Psoas muscle (tissue), 8 donors: ENCODE measurements at places on chromosomes 12 and 14. TPM values are rescaled to one million over a fixed set of nuclear protein-coding genes. Genes with fewer than 3 reads are reported as not detected.

DNA sequence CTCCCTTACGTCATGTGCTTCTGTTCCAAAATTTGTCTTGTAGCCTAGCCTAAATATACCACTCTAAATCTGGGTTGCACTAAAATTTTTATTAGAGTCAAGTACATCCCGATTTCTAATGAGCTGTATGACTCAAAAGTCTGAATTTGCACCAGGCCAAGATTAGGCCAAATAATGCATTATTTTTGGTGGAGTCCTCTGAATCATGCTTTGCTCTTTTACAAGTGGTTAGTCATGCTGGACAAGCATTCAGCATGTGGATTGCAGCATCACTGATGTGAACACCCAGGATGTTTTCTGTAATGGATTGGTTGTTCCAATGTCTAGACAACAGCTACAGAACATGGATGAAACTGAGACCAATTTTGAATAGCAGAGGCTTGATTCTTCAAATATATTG lies 23.7 kb downstream of the HEBP1 start:
- no peak for DNase-seq

KRT82 gene
- not detected for total RNA-seq

IAPP gene
- not detected for total RNA-seq

DNA sequence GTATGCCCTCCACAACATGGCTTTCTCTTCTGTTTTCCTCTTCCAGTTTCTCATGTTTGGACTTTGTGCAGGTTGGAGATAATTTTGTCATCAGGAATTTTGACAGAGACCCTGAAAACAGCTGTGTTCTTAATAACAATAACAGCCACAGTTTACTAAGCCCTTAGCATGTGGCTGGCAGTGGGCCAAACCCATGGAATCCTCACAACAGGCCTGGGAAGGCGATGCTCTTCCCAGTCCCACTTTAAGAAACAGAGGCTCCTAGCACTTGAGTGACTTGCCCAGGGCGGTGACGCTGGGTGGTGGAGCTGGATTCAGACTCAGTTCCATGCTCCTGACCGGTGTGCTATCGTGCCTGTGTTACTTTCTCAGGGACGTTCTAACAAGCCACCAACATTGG lies 20.1 kb upstream of the PLEKHG3 start:
- DNase-seq, result peak; percentile 24

SLC4A8 gene
- total RNA-seq, result 0.91 TPM

RNF212B gene
- not detected for total RNA-seq

GRCh38 chr12:48132826-48133225 lies 13.7 kb downstream of the PFKM start:
- DNase-seq, result no peak

DNA sequence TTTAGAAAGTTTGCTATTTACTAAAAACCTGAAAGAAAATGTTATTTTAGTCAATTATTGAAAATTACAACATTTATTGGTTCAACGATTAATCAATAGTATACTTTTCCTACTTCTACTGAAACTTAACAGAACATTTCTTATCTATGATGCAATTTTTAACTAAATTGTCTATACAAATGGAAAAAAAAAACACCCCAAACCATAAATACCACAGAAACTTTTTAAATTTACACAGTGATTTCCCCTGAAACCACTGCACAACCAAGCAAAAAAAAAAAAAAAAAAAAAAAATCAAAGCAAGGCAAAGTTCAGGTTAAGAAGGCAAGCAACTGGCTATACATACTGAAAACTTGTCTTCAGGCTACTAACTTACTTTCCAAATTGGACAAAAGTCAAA lies 71.9 kb upstream of the POC1B start:
- no peak for DNase-seq

KCNJ8 gene
- 10.7 TPM for total RNA-seq

CCDC175 gene
- total RNA-seq, result not detected

COX8C gene
- total RNA-seq, result not detected

DNA sequence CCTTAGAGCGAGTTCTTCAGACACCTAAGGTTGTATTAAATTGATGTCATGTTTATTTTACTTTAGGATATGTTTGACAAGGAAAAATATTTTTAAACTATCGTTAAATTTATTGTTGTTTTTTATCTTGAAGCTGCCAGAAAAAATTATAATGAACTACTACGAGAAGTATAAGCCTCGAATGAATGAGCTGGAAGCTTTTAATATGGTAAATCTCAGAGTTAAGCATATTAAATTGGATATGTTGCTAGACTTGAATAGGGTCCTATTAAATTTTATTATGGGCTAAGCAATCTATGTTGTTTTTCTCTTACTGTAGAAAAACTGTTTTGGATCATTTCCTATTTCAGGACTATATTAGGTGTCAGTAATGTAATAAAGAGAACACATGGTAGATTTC lies 118.2 kb downstream of the METTL25 start:
- no peak for DNase-seq

GRCh38 chr12:12319451-12320183 lies 30.4 kb downstream of the MANSC1 start:
- no peak for DNase-seq

- no peak for DNase-seq
These were observed 38.2 kb downstream of the CACNA2D4 start for GRCh38 chr12:1880153-1880845.

DNA sequence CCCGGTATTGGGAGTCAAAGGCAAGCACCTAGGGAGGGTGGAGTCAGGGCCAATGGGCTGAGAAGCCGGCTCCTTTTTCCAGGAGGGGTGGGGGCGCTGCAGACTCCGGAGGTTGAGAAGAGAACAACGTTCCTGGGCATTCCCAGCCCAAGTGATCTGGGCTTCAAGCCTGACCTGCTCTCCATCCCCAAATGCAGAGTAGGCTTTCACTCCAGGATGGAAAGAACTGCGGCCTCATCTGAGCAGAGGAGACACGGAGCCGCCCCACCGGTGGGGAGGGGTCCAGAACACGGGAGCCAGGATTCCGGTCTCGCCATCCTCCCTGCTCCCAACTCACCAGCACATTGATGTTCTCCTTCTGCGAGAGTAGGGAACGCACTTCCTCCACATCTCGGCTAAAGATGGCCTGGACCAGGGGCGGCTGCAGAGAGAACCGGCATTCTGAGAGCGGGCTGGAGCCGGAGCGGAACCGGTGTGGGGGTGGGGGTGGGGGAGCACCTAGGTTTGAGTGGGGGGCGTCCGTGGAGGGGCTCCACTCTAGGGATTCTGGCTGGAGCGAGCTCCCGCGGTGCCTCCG lies 605 bp downstream of the ANKRD52 start:
- no peak for DNase-seq

NEMF gene
- total RNA-seq, result 54.1 TPM

- DNase-seq, result no peak
These were observed 2.1 kb downstream of the WNK1 start for GRCh38 chr12:754473-754820.

DNA sequence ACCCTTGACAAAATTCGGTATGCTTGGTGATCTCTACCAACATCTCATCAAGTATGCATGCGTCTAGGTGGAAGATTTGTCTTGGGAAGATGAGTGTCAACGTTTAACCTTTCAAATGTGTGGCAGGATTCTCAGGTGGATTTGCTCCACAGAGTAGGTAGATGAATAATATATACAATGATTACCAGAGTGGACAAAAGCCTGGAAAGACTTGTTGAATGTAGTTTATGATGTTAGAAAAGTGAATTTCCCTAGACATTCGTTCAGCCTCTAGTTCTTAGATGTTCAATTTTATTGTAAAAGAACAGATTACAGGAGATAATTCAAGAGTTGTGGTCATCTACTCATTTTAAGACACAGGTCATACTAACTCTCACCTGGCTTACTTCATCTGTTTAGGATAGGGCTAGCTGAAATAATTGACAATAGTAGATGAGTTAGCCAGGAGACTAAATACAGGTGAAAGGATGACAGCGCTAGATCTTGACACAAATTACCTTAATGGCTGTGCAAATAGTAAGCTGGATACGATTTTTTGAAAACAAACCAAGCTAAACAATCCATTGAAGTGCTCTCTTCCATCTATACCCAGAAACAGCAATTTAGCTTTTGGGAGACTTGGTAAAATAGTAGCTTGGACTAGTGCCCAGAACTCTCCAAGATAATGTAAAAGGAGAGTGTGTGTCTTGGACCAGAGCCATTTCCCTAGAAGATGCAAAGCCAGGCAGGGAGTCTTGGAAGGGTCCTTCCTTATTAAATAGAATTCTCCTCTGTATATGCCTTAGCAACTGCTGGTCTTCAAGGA lies 168.0 kb downstream of the DACT1 start:
- DNase-seq, result no peak

DEGS2 gene
- total RNA-seq, result 0.11 TPM

RTN1 gene
- 0.96 TPM for total RNA-seq

RND1 gene
- total RNA-seq, result 0.64 TPM

TECPR2 gene
- total RNA-seq, result 22.5 TPM

GRCh38 chr14:54564071-54564867 lies 2.7 kb upstream of the SAMD4A start:
- DNase-seq, result no peak

- no peak for DNase-seq
These were observed 36.6 kb downstream of the TC2N start for GRCh38 chr14:91830777-91831176.

- DNase-seq, result no peak
These were observed 208.8 kb upstream of the EEA1 start for GRCh38 chr12:93137656-93138612.

DNA sequence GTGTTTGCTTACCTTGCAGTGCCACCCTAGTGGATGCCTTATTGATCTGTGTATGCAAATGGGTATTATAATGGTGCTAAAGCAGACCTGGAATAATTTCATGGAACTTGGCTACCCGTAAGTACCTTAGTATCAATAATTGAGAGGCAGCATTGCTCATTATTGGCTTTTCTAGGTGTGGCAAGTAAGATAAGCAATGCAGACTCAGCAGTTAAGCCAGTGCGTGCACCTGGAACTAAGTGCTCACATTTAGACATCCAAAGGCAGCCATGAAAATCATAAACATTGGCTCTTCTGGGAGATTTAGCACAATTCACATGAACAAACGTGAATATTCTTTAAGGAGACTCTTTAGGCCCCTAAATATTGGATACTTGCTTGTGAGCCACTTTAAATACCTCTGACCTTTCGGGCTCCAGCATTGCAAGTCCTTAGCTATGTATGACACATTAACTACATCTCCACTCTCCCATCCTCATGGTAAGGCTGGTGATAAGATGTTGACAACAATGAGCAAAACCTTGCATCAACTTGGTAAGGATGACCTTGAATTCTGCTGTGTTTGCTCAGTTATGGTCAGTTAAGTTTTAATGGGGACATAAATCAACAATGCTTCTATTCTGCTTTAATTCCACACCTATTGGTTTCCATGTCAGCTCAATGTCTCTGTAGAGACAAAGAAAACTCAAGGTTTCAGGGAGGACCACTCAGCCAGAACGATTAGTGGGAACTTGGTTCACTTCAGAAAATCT lies 112.0 kb downstream of the SLC5A8 start:
- DNase-seq, result no peak

DNA sequence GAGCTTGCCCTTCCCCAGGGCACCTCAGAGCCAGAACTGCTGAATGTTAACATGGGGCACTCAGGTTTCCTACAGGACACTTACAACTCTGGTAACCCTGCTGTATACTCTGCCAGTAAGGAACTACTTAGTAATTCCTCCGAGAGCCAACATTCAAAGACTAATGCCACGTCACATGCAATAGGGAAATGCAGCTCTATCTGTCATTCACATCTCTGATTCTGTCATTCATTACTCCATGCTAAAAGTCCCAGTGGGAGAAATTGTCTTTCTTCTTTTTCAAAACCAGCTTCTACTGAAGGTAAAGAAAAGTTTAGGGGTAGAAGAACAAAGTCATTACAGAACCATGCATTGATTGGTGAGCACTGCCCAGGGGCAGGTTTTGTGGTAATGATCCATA lies 189.2 kb downstream of the DAD1 start:
- no peak for DNase-seq

NRIP2 gene
- total RNA-seq, result 1.3 TPM

DNA sequence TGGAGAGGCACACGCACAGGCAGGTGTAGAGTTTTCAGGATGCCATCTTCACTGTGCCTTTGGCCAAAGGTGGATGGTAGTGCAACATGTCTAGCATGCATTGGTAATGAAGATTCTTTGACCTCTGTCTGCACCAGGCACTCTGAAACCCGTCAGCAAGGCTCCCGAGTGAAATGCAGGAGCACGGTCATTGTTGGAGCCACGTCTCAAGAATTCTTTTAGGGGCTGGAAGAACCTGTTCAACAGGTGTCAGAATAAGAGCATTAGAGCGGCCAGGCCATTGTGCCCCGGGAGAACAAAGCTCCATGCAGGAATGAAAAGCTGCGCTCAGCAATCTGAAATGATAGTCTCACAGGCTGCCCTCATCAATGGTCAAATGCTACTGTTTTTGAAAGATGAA lies 40.2 kb upstream of the DICER1 start:
- DNase-seq, result no peak

GPR84 gene
- total RNA-seq, result not detected

DNA sequence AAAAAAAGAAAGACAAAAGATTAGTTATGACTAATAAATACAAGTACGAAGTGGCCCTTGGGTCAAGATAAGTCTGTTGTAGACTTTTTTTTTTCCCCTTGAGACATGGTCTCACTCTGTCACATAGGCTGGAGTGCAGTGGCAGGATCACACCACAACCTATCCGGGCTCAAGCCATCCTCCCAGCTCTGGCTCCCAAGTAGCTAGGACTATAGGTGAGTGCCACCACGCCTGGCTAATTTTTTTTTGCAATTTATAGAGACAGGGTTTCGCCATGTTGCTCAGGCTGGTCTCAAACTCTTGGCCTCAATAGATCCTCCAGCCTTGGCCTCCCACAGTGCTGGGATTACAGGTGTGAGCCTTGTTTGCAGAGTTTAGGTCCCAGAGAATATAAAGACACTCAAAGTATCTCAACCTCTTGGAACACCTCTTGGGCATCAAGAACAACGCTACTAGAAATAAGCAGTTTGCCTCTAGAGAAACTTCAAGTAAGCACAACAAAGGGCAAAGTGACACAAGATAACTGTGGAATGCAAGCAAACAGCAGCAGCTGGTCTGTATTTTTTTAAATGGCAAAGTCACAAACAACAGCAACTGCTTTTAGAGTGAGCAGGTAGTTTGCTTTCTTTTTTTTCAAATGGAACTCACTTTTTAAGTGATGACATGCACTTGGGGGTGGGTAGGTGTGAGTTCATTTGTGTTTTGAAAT lies 3.9 kb upstream of the MDM2 start:
- DNase-seq, result no peak

CLEC4D gene
- 0.34 TPM for total RNA-seq

DNA sequence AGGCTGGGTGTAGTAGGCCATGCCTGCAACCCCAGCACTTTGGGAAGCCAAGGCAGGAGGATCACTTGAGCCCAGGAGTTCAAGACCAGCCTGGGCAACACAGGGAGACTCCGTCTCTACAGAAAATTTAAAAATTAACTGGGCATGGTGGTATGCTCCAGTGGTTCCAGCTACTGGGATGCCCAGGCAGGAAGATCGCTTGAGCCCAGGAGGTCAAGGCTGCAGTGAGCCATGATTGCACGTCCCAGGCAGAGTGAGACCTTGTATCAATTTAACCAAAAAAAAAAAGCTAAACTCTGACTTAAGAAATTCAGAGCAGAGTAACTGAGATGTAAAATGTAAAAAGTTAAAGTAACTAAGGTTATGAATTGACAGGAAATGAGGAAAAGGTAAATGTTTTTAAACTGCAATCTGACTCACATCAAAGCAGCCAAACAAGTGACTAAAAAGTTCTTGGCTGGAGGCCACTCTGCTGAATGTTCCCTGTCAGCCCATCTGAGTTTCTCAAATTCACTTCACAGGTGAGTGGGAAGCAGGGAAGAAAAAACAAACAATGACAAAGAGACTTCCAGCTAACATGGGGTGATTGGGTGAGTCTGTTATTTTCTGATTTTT lies 21.3 kb downstream of the PRKD1 start:
- DNase-seq, result no peak
